ENCODE measurements at places on chromosomes 5 and 9. TPM values are rescaled to one million over a fixed set of nuclear protein-coding genes. Genes with fewer than 3 reads are reported as not detected.

The QRFP gene
- not detected for total RNA-seq

The CDC20B gene
- not detected for total RNA-seq

The NR5A1 gene
- total RNA-seq, result not detected

The SMIM33 gene
- not detected for total RNA-seq

The SNX24 gene
- 19.3 TPM for total RNA-seq

The BAAT gene
- 0.41 TPM for total RNA-seq

The CA9 gene
- 0.82 TPM for total RNA-seq

The PRRC1 gene
- 56.9 TPM for total RNA-seq

The WDR38 gene
- total RNA-seq, result not detected

The SLC6A18 gene
- not detected for total RNA-seq

The DTWD2 gene
- total RNA-seq, result 14.8 TPM

The DMRT3 gene
- total RNA-seq, result not detected

The ZNF883 gene
- 3.8 TPM for total RNA-seq

GRCh38 chr5:159026781-159027180 is 72.9 kb downstream of the EBF1 start:
- DNase-seq, result no peak

GRCh38 chr9:90504486-90504885 is 138.1 kb downstream of the DIRAS2 start:
- DNase-seq, result no peak

DNA sequence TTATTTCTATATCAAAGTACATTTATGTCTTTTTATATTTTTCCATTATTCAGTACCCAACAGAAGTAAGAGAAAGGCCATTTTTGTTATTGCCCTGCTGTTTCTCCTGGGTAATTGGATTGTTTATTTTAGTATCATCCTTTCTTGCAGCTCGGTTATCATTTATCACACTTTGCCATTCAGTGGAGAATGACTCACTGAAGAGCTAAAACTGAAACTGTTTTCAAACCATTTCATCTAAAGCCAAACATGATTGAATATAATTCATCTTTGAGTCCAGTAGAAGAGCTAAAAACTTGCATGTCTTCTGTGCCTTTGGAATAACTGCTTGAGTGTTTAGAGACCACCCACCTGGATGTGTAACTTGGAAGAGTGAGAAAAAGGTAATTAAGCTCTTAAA is 139.5 kb upstream of the PRDM9 start:
- DNase-seq, result no peak

GRCh38 chr5:154505567-154505966 is 27.5 kb upstream of the HAND1 start:
- DNase-seq, result peak; percentile 7

DNA sequence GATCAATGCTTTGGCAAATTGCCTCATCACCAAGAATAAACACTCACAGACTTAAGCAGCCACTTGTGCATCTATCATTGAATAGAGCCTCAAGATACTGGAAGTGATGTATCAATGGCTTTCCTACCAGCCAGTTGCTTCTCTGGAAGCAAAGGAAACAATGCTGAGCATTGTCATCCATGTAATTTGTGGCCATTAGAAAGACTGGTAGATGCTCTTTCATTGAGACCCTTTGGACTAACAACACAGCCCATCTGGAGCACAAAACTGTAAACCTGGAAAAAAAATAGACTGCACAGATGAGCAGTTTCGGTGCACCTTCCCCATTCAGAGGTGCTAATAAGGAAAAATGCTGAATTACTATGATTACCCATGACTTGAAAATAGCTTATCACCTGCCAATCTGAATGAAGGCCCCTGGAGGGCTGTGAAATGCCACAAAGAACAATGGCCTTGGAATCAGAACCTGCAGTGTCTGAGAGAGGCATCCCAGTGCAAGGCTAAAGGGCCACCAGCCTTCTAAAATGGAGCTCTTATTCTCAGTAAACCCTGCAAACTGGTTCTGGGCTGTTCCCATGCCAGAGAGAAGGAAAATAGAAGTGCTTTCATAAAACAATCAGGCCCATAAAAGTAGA is 127.5 kb downstream of the RFK start:
- DNase-seq, result no peak

GRCh38 chr5:90940227-90940995 is 381.8 kb downstream of the ADGRV1 start:
- DNase-seq, result peak; percentile 62

DNA sequence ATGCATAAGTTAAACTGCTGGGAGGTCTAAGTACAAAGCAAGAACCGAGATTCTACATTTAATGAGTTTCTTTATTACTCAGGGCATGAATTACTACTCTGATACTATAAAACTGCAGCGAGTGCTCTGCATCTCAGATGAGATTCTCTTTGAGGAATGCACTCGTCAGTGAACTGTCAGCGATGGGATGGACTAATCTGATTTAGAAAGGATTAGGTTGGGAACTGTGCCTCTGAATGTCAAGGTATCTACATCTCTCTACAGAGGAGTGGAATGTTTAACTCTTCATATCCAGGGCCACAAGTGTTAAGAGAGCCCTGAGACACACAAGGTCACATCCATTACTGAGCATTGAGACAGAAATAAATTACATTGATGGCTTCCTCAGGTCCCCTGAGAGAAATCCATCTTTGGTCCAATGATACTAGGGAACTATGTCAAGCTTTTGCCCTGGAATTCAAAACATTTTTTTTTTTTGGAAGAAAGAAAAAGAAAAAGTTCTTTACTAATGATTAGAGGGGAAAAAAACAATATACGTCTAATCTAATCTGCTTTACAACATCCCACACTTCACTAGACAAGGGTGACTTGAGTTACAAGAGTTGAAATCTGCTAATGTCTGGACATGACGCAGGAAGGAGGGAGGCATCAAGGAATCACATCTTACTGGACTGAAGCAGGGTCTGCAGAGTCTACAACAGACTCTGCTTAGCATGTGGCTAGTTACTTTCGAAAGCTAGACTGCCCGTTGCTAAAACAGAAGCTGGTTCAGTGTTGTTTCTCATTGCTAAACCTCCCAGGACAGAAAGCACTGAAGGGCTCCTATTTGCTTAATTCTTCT is 270.0 kb upstream of the TLE4 start:
- no peak for DNase-seq

DNA sequence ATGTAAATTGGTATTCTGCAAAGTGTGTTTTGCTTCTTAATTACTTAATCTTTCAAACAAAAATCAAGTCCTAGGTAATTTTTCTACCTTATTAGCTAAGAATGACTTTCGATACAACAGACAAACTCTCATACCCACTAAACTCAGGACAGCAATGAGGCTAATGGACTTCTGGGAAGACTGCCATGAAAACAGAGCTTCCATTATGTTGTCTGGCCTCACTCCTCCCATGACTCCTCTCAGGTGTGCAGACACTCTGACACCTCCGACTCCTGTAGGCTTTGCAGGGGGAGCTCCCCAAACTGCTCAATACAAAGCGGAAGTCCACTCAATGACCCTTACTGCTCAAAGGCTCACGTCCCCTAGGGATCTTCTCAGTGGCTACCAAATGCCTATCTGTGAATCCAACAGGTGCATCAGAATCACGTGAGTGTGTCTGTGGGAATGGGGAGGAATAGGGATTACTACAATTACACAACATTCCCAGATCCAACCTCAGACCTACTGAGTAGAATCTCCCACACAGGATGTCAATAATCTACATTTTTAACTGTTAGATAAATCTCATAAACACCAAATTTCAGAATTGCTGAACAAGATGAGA is 289.9 kb downstream of the RAB3C start:
- DNase-seq, result no peak

DNA sequence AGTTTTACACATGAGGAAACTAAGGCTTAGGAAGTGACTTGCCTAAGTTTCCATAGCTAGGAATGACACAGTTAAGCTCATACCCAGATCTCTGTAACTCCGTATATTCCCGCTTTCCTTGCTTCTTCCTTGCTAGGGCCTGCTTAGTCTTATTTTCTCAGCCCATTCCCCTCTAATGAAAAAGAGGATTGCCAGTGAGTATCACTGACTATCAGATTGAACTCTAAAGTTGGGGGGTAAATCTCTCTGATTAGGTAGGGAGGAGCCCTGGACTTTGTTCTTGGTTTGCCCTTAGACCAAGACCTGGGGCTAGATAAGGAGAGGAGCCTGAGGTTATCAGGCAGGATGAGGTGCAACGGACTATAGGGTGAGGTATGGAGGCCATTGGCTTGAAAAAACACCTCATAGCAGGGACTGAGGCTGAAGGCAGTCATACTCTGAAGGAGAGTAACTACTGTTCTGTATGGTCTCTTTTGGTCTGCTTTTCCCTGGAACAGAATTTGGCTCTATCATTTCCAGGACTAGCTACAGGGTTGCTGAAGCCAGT is 2.5 kb downstream of the TRIM32 start:
- DNase-seq, result no peak

GRCh38 chr5:65663804-65664521 is 39.1 kb downstream of the SHLD3 start:
- peak; percentile 12 for DNase-seq

- DNase-seq, result no peak
These were observed 43.6 kb downstream of the SERINC5 start for GRCh38 chr5:80212171-80212667.

GRCh38 chr5:7410936-7411511 is 15.1 kb downstream of the ADCY2 start:
- no peak for DNase-seq

GRCh38 chr9:36960575-36960955 is 73.5 kb downstream of the PAX5 start:
- no peak for DNase-seq

GRCh38 chr5:5221724-5222123 is 81.6 kb downstream of the ADAMTS16 start:
- DNase-seq, result peak; percentile 25

- DNase-seq, result no peak
These were observed 111.6 kb upstream of the SHB start for GRCh38 chr9:38180656-38181055.

GRCh38 chr5:165559645-165560044 is 2054.2 kb downstream of the MAT2B start:
- DNase-seq, result no peak

- no peak for DNase-seq
These were observed 258.4 kb downstream of the ELAVL2 start for GRCh38 chr9:23567516-23568165.

DNA sequence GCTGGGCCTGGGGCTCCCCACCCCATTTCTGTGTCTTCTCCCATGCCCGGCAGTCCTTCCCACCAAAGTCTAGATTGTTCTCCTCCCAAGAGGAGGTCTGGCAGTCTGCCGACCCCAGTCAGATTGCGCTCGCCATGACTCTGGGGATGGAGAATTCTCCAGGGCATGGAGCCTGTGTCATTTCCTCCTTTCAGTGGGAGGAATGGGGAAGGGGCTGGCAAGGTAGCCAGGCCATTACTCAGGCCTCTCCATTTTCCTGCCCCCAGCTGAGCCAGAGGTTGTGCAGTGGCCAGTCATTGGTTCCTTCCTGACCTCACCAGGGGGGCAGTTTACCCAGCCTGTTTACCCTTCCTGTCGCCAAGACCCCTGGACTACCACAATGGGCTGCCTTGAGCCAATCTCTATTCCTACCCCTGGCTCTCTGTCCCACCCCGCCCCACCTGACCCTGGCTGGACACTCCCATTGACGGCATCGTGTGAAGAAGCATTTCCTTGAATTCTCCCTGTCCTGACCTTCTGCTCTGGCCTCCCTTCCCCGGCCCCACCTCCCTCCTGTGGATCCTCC is 628 bp downstream of the SYNPO start:
- no peak for DNase-seq

DNA sequence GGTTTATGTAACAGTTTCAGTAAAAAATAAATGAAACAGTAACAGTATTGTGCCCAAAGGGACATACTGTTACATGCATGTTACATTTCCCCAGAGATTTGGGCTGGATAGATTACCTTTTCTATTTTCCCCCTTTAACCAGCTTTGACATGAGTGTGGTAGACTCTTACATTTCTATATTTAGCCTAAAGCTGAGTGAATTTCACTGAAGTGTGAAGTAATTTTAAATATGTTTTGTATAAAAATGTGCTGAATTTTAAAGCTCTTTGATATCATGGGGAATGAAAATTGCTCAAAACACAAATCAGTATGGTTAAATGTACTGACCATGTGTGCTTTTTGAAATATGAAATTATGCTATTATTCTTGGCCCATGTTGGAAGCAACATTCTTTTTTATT is 122.3 kb upstream of the CDH10 start:
- DNase-seq, result no peak

- DNase-seq, result no peak
These were observed 555.0 kb downstream of the RAB3C start for GRCh38 chr5:59137846-59138245.

DNA sequence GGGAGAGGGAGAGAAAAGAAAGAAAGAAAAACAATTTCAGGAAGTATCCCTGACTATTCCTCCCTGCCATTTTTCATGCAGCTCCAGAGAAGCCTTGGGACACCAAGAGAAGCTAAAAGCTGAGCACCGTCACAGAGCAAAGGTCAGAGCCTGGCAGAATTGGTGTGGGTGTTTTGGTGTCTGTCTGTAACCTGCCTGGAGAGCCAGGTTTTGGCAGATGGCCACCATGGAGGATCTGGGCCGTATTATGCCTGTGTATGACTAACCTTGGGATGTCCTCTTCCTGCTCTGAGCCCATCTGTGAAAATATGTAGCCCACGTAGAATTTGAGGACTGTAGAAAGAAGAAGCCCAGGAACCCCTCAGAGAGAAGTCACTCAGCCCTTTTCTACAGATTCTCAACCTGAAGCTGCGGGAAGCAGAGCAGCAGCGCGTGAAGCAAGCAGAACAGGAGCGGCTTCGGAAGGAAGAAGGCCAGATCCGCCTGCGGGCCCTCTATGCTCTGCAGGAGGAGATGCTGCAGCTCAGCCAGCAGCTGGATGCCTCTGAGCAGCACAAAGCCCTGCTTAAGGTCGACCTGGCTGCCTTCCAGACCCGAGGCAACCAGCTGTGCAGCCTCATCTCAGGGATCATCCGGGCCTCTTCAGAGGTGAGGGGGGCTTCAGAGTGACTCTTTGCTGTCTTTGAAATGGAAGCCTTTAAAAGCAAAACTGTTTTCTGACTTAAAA is 18.8 kb downstream of the GLE1 start:
- DNase-seq, result peak; percentile 90

DNA sequence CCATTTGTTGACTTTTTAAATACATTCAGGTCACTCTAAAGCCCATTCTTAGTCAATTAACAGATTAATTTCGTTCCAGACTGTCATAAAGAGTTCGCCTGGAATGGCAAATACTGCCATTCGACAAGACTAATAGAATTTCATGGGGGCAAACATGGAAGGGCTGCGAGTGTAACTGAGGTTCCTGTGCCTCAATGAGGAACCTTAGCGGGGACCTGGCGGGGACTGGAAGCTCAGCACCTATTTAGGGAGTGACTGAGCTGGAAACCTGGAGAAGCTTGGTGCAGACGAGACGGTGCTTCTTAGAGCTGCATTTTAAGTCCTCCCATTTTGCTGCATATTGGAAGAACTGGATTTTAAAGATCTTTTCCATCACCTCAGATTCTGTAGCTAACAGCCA is 3.4 kb downstream of the VCAN start:
- DNase-seq, result peak; percentile 48

DNA sequence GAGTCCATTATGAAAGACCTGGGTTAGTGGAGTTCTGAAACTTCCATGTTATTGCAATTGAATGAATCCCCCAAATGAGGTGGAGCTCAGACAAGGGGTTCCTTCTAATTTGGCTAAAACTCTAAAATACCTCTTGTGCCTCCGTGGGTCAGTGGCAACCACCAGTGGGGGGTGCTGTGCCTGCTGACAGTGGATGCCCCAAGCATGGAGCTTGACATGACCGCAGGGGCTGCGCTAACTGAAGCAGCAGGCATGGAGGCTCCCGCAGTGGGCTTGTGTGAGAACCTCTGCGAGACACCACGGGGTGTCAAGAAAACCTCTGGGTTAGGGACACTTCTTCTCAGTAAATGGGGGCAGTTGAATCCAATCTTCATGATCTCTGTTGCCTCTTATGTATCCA is 200.5 kb downstream of the DRD1 start:
- DNase-seq, result no peak

All from tongue (tissue), 3 donors.